Brain pericyte (primary cell): ENCODE measurements at places on chromosomes 1 and 21.

DNA sequence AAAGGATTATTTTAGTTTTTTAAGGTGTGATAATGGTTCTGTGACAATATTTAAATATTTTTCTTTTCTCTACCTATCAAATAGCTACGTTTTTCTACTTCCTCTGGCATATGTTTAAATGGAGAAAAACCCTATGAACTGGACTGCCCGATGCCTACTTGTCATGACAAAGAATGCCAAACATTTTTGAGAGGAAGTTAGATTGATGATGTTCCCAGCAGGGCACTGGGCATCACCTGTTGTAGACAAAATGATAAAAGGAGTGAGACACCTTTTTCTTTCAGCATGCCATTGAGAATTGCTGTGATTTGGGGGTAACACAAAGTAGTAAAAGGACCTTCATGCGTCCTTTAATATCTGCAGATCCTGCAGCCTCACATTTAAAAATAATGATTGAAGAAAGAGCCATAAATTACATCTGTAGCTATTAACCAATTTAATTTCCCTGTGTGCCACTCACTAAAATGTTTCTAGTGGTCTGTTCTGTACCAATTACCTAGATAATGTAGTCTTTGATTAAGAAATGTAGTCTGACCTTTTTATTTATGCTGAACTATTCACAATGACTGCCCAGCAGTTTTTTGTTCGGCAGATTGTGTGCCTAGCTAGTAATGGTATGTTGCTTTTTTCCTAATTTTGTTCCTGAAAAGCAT lies 47.6 kb downstream of the RPL5 start:
- DNase-seq: no peak

DNA sequence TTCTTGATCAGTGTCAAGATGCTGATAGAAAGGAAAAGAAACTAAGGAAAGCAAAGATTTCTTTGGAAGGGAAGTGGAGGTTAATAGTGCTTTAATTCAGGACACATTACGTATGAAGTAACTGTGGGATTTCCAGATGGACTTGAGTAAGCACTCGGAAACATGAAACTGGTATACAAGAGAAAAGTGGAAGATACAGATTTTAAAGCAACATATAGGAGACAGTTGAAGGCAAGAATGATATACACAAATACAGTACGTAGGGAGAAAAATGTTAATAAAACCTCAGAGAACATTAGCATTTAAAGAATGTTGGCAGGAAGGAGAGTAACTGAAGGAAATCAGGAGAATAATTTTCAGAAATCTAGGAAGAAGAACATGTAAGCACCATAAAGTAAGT lies 730.9 kb upstream of the ADGRL2 start:
- no peak for DNase-seq

DNA sequence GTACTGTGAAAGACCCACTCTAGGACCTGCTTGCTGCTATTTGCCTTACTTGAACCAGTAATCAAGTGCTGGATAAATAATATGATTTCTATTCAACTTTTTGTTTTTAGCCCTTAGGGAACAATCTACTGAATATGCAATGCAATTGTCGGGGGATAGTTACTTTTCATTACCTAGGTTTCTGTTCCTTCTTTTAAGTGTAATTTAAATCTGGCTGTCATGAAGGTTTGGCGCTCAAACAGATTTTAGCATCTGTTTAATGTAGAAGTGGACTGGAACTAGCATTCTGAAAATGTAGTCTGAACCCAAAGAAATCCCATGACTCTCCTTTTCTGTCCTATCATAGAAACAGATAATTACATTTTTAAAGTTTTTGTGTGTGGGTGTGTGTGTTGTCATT lies 4.8 kb downstream of the MGST3 start:
- DNase-seq: no peak

- no peak for DNase-seq
These were observed 135.1 kb downstream of the ADAMTS1 start for GRCh38 chr21:26710155-26710554.

DNA sequence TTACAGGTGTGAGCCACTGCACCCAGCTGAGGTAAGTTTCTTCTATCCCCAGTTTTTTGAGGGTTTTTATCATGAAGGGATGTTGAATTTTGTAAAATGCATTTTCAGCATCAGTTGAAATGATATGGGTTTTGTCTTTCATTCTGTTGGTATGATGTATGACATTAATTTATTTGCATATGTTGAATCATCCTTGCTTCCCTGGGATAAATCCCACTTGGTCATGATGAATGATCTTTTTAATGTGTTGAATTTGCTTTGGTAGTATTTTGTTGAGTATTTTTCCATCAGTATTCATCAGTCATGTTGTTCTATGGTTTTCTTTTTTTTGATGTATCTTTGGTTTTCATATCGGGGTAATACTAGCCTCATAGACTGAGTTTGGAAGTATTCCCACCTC lies 141.0 kb downstream of the RPS6KC1 start:
- DNase-seq: no peak

GRCh38 chr1:82836213-82836972 lies 1035.7 kb downstream of the ADGRL2 start:
- DNase-seq: no peak

DNA sequence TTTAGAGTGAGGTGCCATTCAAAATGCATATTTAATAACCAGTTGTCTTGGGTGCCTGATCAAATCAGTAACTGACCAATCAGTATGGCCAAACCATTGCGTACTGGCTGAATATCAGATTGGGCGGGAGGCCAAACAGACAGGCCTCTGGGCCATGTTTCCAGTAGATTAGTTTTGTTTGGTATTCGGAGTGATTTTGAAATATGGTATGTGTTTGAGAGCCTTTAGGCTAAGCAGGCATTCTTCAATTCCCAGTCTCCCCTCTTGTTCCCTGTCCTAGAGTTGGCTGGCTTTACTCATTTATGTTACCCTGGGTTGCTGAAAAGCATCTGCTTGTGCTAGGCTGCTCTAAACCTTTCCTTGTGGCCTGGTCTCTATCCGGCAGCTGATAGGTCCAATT lies 80.1 kb downstream of the BACH1 start:
- no peak for DNase-seq

DNA sequence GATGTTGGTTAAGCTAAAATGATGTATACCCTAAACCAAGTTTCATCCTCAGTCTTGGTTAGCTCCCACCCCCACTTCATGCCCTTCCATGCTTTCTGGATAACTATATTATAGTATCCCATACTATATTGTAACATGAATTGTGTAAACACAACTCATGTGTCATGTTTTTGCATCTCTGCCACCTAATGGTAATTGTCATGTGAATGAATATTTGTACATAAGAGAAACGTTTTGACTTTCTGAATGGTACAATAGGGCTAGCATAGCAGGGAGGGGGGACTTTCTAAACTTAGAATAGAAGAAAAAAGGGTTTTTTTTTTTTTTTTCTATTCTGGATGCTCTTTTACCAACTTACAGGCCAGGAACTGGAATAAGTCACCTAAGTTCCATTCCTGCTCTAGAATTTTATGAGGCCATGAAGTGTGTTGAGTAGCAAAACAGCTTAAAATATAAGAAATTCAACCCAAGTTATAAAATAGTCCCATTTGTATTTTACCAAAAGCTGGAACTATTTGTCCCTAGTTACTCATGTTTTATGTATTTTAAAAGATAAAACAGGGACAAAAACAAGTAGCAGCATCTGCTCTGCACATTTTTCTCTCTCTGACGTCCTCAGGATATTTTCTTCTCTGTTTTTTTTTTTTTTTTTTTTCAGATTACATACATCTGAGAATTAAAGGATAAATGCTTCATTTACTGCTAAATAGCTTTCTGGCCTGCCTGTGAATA lies 77.4 kb downstream of the HLX start:
- DNase-seq: no peak

DNA sequence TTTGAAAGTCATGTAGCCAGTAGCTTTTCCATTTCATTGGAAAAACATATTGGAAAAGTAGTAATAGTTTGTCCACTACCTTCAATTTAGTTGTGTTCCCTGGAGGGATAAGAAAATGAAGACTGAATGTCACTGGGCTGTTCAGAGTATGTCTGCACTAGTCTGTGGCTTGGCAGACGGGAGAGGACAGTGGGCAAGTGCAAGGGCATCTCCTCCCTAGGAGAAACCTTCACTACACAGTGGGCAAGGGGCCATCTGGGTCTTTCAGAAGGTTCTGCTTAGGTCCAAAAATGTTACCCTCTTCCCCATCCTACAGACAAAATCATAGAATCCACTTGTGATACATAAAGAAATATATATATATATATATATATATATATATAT lies 118.1 kb downstream of the C1orf21 start:
- DNase-seq: no peak

- DNase-seq: peak; percentile 76
These were observed at the start of the genes LZIC and NMNAT1 for GRCh38 chr1:9942939-9943788. LZIC (minus strand) TSS chr1:9943391; CDS start chr1:9936619, 6,772 bp downstream. NMNAT1 (plus strand) TSS chr1:9943475; CDS start chr1:9972074, 28,599 bp downstream.

DNA sequence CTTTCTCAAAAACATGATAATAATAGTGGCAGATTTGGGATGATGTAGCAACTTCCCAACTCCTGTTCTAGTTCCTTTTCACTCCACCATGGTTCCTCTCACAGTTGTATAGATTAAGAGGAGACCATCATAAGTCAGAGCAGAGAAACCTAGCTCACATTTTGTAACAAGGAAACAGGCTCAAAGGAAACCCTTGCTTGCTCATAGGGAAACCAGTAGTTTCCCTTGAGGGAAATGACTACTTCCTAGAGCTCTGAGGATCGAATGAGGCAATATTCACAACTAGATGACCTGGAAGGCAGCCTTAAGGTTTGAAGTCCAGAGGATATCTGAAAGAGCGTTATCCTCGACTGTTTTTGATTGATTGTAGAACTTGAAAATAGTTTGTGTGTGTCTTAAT lies 76.1 kb upstream of the C8B start:
- no peak for DNase-seq

GRCh38 chr1:180631194-180631765 lies 542 bp upstream of the XPR1 start:
- no peak for DNase-seq

DNA sequence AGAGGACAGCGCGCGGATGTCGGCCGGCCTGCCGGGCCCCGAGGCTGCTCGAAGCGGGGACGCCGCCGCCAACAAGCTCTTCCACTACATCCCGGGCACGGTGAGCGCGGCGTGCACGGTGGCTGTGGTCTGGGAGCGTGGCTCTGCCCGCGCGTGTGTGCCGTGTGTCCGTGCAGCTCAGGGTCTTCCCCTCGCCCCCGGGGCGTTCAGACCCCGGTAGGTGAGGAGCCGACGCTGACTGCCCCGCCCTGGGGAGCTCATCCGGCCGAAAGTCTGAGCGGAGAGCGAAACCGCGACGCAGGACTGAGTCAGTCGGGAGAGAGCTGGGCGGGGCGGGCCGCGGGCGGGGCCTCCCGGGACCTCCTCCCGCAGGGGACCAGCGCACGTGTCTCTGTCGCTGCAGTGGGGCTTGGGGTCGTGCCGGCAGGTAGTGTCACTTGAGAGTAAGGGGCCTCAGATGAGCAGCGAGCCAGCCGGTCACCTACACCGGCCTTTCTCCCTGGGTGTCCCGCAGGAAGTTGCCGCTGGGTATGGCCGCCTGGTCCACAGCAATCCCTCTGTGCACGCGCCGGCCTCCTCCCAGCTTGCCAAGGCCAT lies 520 bp downstream of the PLEKHN1 start:
- no peak for DNase-seq

DNA sequence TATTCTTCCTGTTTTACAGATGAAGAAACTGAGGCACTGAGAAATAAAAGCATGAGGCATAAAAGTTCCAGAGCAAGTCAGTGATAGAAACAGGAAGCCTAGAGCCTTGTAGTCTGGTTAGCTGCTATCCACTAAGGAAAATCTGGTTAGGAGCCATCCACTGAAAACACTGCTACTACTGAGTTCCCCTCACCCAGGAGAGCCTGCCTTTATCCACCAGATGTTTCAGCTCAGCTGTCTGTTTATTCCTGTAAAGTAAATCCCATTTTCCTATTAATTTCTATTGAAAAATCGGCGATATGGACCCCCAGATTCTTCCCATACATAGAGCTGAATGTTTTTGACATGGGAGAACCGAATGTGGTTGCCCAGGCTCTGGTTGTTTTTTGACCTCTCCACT lies 63.7 kb upstream of the LMO4 start:
- DNase-seq: no peak

- no peak for DNase-seq
These were observed 42.1 kb upstream of the NEGR1 start for GRCh38 chr1:72324451-72324850.

DNA sequence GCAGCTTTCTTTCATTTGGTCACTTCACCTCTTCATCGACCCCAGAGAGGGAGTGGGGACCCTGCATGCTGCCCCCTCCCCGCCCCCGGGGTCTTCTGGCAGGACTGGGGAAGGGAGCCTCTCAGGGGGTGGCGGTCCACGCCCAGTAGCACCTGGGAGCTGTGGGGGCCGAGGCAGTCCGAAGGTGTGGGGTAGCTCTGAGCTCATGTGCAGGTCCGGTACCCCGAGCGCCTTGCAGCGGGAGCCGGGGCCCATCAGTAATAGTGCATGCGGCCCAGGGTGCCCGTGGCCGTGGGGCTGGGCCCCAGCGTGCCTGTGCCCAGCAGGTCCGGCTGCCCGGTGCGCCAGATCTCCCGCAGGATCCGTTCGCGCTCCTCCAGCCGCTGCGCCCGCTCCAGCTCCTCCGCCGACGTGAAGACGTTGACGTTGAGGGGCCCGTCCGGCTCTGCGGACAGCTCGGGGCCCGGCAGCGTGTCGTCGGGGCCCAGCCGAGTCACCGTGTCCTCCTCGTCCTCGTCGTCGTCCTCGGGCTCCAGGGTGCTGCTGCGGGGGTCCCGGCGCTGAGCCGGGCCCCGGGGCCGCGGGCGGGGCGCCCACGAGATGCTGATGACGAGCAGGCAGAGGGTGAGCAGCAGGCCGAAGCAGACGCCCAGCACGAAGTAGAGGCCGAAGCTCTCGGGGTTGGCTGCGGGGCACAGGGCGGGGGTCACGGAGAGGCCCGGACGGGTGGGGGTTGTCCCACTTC lies 1.2 kb downstream of the EVA1B start:
- no peak for DNase-seq

DNA sequence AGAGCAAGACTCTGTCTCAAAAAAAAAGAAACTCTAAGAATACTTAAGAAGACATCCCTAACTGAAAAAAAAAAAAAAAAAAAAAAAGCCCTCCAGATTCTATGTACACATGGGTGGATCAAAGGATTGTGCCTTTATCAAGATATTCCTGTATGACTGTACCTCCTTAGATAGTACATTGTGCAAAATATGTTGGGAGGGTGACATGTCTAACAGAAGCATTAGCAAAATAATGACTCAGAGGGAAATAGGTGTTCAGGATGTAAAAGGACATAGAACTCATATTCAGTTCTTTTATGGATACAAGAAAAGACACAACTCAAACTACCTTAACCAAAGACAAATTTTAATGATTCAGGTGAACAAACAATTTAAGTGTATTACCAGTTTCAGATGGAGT lies 269.8 kb upstream of the KAZN start:
- DNase-seq: no peak

DNA sequence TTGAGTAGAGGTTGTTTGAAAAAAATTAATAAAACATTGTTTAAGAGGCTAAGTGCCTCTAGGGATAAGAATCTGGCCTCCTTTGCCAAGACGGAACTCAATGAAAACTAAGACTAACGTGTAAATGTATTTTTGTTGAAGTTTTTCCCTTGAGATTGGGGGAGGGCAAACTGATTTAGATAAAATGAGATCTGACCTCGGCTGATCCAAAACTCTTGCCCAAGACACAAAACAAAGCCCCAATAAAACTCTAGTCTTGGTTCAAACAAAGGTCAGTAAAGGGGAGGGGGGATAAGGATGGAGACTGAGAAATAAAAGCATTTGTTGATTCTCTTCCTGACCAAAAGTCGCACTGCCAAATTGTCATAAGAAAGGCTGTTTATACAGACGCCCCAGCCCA lies 134.8 kb upstream of the DPT start:
- no peak for DNase-seq

GRCh38 chr1:76158126-76158525 lies 83.6 kb downstream of the ST6GALNAC3 start:
- DNase-seq: no peak
